ENCODE measurements at places on chromosomes 4 and X. TPM values are rescaled to one million over a fixed set of nuclear protein-coding genes. Genes with fewer than 3 reads are reported as not detected.

WDR17 gene
- total RNA-seq: 60.2 TPM

IL1RAPL1 gene
- total RNA-seq: 19.5 TPM

GPR82 gene
- total RNA-seq: not detected

NPFFR2 gene
- total RNA-seq: 0.73 TPM

MAGEC3 gene
- total RNA-seq: 0.54 TPM

TMEM255A gene
- 2.1 TPM for total RNA-seq

RAB9A gene
- 17.2 TPM for total RNA-seq

HMX1 gene
- 0.18 TPM for total RNA-seq

ZNF732 gene
- total RNA-seq: 2.4 TPM

SEC24D gene
- 18.5 TPM for total RNA-seq

OTC gene
- not detected for total RNA-seq

GK2 gene
- not detected for total RNA-seq

LRCH2 gene
- 31.0 TPM for total RNA-seq

SFRP2 gene
- total RNA-seq: 3.7 TPM

RPL34 gene
- total RNA-seq: 542 TPM

HSFX1 gene
- total RNA-seq: 3.0 TPM

AGTR2 gene
- total RNA-seq: not detected

ATP7A gene
- 12.9 TPM for total RNA-seq

SPANXA2 gene
- not detected for total RNA-seq

POU4F2 gene
- 3.8 TPM for total RNA-seq

PRDM8 gene
- 47.9 TPM for total RNA-seq

ASB12 gene
- 0.54 TPM for total RNA-seq

ARSD gene
- 22.0 TPM for total RNA-seq

BEX5 gene
- total RNA-seq: 17.6 TPM

HGFAC gene
- 4.2 TPM for total RNA-seq

GAGE12H gene
- not detected for total RNA-seq

NEIL3 gene
- 6.2 TPM for total RNA-seq

MTMR8 gene
- 6.4 TPM for total RNA-seq

LDOC1 gene
- total RNA-seq: 10.6 TPM

STBD1 gene
- 1.5 TPM for total RNA-seq

CT45A10 gene
- not detected for total RNA-seq

PCSK1N gene
- total RNA-seq: 35.7 TPM

TMEM154 gene
- 1.5 TPM for total RNA-seq

CD38 gene
- total RNA-seq: 2.1 TPM

YY2 gene
- 3.3 TPM for total RNA-seq

MAMLD1 gene
- total RNA-seq: 5.3 TPM

TAF9B gene
- 30.0 TPM for total RNA-seq

FHIP1A gene
- 1.9 TPM for total RNA-seq

PGAM4 gene
- not detected for total RNA-seq

TMEM144 gene
- 4.0 TPM for total RNA-seq

MAGEA2 gene
- not detected for total RNA-seq

TMEM156 gene
- 0.09 TPM for total RNA-seq

ARMCX1 gene
- total RNA-seq: 37.0 TPM

GATA1 gene
- total RNA-seq: not detected

SLC10A3 gene
- total RNA-seq: 2.8 TPM

CCDC160 gene
- total RNA-seq: 2.7 TPM

ZRSR2 gene
- 6.4 TPM for total RNA-seq

PHKA2 gene
- total RNA-seq: 15.6 TPM

KLHL34 gene
- total RNA-seq: 0.09 TPM

SRPK3 gene
- total RNA-seq: 0.18 TPM

NDP gene
- 18.7 TPM for total RNA-seq

Measured in cerebellum (tissue), 4 donors.